ENCODE measurements at places on chromosomes 1 and 21.

- no peak for DNase-seq
Measured at GRCh38 chr1:53804791-53805505, 33.1 kb downstream of the NDC1 start.

DNA sequence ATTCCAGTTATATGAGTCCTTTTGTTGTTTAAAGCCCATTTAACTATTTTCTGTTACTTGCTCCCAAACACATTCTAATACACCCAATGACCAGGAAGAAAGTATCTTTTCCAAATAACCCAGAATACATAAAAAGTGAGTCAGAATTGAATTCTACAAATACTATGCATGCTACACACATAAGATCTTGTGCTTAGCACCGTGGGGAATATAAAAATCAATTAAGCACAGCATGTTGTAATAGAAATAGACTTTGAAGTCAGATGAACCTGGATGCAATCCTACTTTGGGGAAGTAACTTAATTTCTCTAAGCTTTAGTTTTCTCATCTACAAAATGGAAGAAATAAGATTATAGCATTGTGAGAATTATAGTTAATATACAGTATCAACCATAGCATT lies 40.5 kb upstream of the MUTYH start:
- DNase-seq, result no peak

DNA sequence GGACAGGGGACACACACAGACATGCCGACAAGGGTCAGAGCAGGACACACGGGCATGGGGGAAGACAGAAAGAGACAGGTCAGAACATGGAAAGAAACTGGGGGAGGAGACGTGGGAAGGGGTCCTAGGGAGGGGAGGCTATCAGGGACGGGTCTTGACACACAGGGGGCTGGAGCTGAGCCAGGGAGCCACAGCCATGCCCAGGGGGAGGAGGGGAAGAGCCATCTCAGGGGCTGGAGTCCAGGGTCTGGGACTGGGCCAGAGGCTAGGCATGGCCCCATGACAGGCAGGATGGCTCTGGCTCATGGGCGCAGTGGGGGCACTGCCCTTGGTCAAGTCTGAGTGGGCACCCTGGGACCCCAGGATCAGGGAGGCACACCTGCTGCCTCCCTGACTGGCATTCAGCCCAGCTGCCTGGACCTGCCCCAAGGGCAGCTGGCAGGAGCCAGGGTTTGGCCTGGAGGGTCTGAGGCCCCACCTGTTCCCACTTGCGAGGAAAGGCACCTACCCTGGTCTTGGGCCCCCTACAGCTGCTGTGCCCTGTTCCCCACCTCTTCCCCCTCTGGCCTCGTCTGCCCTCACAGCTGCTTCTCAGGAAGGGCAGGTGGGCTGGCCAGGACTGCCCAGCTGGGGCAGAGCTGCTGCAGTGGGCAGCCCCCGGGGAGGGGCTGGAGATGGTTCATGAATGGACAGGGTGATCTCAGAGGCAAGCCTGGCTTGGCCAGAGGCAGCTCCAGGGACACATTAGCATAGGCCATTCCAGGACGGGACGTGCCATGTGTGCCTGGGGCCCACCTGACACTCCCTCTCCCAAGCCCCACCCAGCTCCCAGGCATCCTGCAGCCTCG lies 42.9 kb downstream of the HSPG2 start:
- no peak for DNase-seq

DNA sequence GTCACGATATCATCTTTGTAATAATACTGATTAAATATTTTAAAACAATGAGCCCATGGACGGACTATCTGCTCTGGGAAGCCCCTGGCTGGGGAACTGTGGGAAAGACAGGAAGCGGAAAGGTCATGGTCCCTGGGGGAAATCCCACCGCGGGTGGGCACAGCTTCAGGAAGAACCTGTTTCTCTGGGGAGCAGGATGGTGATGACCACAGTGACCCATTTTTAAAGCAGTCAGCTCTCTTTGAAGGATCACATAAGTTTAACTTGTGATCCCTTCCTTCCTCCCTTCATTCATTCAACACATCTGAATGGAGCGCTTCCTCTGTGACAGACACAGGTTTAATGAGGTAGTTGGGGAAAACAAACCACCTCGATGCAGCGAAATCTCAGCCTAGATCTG lies 73.0 kb downstream of the DHRS3 start:
- no peak for DNase-seq

- DNase-seq, result no peak
Measured at GRCh38 chr1:242567596-242567995, 43.1 kb upstream of the PLD5 start.

DNA sequence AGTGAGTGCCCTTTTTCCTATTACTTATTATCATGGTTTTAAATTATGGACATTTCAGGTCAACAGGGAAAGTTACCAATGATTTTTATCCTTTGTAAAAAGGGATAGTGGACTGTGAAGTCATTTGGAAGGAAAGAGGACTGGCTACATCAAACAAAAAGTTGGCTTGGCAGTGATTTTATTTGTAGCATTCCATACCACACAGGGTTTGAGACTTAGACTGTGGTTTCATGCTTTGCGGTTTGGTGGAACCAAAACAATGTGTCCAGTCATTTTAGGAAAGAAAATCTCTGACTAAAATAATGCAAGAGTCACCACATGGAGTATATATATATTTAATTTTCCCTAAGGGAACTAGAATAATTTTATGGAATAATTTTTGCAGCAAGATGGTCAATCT lies 239.5 kb downstream of the HMCN1 start:
- no peak for DNase-seq

DNA sequence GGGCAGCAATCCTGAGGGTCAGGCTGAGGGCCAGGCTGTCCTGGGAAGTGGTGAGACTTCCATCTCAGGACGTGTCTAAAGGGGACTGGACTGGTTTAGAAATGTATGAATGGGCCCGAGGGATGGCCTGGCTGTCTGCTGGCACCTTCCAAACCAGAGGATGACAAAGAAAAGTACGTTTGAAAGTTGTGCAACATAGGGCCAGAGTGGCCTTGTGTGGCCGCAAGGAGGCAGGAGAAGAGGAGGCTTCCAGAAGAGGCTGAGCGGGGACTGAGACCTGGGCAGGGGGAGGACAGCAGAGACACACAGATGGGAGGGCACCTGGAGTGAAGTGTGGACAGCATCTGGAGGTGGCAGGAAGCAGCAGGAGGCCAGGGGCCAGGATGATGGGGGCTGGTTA lies 2.6 kb upstream of the SYTL1 start:
- DNase-seq, result no peak

DNA sequence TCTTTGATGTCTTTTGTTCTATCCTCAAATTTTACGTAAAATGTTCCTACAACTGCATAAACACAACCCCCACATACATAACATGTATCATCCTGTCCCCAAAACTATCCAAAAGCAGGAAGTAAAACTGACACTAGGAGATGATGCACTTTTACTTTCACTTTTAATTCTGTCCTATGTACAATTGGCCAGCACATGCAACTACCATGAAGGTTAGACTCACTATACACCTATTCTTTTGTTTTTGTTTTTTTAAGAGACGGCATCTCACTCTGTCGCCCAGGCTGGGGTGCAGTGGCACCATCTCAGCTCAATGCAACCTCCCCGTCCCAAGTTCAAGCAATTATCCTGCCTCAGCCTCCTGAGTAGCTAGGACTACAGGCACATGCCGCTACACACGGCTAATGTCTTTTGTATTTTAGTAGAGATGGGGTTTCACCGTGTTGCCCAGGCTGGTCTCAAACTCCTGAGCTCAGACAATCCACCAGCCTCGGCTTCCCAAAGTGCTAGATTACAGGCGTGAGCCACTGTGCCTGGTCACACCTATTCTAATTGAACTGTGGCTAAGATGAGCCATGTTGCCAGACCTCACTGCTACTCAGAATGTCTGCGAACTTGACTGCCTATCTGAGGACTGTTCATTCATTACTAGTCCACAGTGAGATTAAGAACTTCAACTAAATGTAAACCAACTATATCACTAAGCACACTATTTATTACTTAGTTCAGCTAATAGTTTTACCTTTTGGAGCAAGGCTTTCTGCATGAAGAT lies 48.0 kb downstream of the TOR3A start:
- DNase-seq, result peak; percentile 5

- DNase-seq, result no peak
Measured at GRCh38 chr1:40273547-40274166, 15.6 kb downstream of the ZMPSTE24 start.

- no peak for DNase-seq
Measured at GRCh38 chr1:194104247-194104844, 917.9 kb upstream of the B3GALT2 start.

DNA sequence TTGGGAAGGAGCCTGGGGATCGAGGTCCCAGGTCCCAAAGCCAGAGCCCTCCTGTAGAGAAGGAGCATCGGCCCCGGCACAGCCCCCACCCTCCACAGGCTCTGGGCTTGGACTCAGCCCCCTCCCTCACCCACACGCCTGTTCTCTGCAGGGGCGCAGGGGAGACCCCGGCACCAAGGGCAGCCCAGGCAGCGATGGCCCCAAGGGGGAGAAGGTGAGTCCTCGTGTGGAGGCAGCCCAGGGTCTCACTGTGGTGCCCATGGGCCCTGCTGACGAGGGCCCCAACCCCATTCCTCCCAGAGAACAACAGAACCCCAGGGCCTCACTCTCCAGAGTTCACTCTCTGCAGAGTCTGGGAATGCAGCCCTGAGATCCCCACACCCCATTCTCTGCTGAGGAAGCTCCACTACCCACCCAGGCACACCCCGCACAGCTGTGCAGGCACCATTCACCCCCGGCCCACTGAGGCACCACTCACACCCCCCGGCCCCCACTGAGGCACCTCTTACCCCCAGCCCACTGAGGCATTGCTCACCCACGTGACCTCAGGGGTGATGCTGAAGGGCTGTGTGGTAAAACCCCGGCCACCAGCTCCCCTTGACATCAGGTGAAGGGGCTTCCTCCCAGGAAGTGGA lies 21.8 kb downstream of the COL6A2 start:
- no peak for DNase-seq

DNA sequence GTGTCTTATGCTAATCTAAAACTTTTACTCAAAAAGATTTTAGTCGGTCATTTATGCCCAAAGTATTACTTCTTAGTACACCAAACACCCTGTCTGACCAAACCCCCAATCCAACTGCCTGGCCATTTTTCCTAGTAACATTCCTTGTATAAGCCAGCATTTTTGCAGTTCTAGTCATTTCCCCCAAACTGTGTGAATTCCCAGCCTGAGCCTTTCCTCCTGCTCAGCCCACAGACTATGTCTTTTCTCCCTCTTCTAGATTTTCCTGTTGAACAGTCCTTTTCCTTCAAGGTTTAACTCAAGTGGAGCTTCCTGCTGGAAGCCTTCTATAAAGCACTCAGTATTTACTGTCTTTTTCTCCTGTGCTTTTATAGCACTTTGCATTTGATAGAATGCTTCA lies 843.8 kb downstream of the USP25 start:
- no peak for DNase-seq

GRCh38 chr1:71490432-71490831 lies 409.6 kb upstream of the ZRANB2 start:
- no peak for DNase-seq

GRCh38 chr21:18275781-18276180 lies 31.1 kb downstream of the CHODL start:
- no peak for DNase-seq

- DNase-seq, result no peak
Measured at GRCh38 chr1:229951856-229952534, 115.0 kb upstream of the GALNT2 start.

GRCh38 chr1:65904681-65905083 lies 112.0 kb downstream of the PDE4B start:
- DNase-seq, result no peak

DNA sequence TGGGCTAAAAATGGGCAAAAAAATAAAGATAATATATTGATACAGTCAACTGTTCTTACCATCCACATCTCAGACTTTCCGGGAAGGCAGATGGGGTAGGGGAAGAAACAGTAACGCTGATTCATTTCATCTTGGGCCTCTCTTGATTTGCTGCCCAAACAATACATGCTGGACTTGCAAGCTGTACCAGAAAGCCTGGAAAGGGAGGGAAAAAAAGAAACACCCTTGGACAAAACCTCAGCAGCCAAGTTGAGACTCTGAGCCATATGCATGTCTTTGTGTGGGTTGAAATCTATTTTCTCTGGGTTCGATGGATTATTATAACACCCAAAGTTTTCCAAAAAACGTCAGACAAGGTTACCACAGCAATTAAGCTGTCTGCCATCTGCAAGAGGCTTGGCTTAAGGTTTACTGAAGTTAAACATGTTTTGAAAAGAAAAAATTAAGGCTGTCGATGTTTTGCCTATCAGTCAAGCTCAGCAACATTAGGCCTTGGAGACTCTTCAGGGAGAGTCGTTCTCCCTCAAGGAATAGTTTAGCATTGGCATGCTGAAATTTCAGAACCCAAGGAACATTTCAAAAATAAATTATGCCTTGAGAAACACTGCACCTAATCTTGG lies 71.2 kb downstream of the PSMG1 start:
- no peak for DNase-seq

- no peak for DNase-seq
Measured at GRCh38 chr1:174160109-174160473, 771 bp downstream of the RABGAP1L start.

DNA sequence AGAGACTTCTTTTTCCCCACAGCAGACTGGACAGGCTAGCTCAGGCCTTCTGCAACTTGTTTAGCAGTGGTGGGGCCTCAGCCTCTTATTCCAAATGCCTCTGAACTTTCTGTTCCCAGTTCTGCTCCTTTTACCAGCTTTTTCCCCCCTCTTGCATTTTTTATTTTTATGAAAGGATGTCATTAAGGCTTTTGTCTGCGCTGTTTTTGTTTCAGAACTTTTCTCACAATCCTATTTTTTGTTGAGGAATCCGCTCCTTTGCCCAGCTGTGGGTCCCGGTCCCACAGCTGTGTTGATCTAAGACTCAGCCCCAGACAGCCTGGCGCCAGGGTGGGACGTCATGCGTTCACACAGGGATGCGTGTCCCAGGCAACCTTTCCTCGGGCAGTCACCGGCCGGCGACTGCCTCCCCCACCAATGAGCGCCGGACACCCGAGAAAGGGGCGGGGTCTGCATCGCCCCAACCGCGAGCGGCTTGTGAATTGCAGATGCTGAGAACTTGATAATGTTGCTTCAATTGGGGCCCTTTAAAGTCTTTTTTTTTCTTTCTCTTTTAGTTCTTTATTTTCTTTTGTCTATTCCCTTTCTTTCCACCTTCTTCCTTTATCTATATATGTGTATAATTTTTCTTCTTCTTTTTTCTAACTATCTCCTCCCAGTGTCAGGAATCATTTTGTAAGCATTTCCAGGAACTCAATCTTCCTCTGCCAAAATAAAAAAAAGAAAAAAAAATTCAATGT lies 3.0 kb upstream of the ID3 start:
- DNase-seq, result no peak

DNA sequence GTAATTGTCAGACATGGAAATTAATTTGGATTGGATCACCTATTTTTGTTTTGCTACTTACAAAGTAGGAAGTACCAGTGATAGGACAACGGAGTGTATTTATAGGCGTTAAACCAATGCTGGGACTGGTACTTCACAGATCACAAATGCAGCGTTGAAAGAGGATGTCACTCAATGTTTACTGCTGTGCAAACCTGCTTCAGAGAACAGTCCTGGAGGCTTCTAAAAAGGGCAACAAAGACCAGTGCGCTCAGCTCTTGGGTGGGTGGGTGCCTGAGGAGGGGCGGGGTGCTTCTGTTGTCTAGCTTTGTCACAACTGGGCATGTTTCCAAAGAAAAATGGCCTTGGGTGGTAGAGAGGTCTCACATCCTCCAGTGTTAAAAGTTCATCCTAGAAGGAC lies 2.1 kb downstream of the C1orf21 start:
- DNase-seq, result no peak

Data from stimulated activated CD4-positive, alpha-beta T cell treated with anti-CD3 and anti-CD28 coated beads, Interleukin-12 subunit alpha, Interleukin-12 subunit beta, amount 100 ng/mL, for 48 hours (primary cell).